Sciatic nerve (tissue), 2 donors: ENCODE measurements at places on chromosomes 6 and 20.

- DNase-seq = no peak
Measured at GRCh38 chr20:54576518-54576917, 101.1 kb downstream of the DOK5 start.

GRCh38 chr20:18793625-18794427 is 19.8 kb upstream of the SCP2D1 start:
- peak; percentile 92 for DNase-seq

GRCh38 chr6:39080246-39080875 is 31.8 kb downstream of the GLP1R start:
- no peak for DNase-seq

GRCh38 chr20:50969912-50970311 is 11.3 kb downstream of the MOCS3 start:
- no peak for DNase-seq

DNA sequence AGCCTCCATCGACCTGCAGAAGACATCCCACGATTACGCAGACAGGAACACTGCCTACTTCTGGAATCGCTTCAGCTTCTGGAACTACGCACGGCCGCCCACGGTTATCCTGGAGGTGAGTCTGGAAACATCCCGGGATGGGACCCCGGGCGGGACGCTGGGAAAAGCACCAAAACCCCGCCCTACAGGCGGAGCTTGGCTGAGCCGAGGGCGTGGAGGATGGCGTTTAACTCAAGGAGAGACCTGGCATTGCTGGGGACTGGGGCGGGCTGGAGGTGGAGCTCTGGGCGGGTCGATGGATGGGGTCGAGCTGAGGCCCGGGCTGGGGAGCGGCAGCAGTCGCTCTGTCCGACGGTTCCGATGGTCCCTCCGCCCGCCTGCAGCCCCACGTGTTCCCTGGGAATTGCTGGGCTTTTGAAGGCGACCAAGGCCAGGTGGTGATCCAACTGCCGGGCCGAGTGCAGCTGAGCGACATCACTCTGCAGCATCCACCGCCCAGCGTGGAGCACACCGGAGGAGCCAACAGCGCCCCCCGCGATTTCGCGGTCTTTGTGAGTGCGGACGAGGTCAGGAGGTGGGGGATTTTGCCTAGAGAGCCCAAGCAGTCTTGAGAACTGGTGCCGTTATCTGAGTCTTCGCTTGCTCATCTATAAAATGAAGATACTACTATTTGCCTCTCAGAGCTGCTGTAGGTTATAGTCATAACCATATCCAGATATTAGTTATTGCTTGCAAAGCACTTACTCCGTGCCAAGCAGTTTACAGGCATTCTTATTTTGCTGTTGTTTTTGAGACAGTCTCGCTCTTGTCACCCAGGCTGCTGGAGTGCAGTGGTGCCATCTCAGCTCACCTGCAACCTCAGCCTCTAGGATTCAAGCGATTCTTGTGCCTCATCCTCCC is 3.8 kb downstream of the SPAG4 start:
- DNase-seq = peak; percentile 84

DNA sequence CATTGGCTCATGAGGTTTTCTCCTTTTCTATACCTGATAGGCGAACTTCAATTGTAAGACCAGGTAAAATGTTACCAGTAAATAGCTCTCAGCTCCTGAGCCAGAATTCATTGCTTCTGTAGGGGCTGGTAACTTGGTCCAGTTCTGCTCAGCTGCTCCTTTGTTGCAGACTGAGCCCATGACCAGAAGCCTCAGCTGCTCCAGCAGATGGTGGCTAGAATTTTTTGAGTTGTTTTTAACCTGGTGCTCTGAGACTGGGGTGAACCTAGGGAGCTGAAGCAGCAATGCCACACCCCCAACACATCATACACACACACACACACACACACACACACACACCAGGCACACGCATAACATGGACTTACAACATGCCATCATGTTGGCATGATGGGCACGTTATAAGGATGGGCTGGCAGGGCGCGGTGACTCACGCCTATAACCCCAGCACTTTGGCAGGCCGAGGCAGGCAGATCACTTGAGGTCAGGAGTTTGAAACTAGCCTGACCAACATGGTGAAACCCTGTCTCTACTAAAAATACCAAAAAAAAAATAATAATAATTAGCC is 103.1 kb downstream of the QRSL1 start:
- no peak for DNase-seq

- DNase-seq = no peak
Measured at GRCh38 chr6:72440611-72441010, 181.3 kb upstream of the KCNQ5 start.

DNA sequence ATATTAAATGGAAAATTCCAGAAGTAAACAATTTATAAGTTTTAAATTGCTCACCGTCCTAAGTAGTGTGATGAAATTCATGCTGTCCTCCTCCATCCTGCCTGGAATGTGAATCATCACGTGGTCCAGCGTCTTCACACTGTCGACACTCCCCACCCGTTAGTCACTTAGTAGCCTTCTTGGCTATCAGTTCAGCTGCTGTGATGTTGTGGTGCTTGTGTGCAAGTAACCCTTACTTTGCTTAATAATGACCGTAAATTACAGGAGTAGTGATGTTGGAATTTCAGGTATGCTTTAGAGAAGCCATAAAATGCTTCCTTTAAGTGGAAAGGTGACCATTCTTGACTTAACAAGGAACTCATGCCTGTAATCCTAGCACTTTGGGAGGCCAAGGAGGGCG is 25.2 kb downstream of the RIOK1 start:
- DNase-seq = no peak

GRCh38 chr6:10618409-10618808 is 76.0 kb downstream of the C6orf52 start:
- DNase-seq = no peak

- DNase-seq = no peak
Measured at GRCh38 chr20:35238170-35238569, 11.7 kb downstream of the MMP24 start.

DNA sequence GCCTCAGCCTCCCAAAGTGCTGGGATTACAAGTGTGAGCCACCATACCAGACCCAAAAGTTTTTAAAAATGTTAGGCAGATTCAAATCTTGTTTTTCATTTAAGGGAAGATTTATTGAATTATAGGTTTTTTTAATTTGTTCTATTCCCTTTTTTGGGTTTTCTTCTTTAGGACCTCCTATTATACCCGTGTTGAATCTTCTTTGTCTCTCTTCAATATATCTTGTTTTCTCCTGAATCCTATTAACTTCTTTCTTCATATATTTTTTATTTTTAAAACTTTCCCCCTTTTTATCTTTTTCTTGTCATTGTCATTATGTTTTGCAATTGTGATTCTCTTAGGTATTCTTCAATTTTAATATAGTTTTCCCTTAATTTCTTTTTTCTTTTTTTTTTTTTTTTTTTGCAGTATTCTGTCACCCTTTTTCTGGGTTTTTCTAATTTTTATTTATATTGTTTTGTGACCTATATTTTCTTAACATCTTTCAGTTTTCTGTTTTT is 45.9 kb upstream of the NOP56 start:
- no peak for DNase-seq

GRCh38 chr6:53691667-53692133 is 26.1 kb upstream of the KLHL31 start:
- no peak for DNase-seq

DNA sequence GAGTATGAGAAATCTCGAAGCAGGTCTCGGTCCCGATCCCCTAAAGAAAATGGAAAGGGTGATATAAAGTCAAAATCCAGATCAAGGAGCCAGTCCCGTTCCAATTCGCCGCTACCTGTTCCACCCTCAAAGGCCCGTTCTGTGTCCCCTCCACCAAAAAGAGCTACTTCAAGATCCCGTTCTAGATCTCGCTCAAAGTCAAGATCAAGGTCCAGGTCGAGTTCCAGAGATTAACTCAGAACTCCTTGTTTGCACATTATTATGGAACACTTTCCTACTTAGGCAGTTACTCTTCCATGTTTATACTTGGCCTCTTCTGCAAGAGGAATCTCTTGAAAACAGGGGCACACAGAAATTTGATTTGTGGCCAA is 3.1 kb downstream of the SRSF6 start:
- DNase-seq = no peak

DNA sequence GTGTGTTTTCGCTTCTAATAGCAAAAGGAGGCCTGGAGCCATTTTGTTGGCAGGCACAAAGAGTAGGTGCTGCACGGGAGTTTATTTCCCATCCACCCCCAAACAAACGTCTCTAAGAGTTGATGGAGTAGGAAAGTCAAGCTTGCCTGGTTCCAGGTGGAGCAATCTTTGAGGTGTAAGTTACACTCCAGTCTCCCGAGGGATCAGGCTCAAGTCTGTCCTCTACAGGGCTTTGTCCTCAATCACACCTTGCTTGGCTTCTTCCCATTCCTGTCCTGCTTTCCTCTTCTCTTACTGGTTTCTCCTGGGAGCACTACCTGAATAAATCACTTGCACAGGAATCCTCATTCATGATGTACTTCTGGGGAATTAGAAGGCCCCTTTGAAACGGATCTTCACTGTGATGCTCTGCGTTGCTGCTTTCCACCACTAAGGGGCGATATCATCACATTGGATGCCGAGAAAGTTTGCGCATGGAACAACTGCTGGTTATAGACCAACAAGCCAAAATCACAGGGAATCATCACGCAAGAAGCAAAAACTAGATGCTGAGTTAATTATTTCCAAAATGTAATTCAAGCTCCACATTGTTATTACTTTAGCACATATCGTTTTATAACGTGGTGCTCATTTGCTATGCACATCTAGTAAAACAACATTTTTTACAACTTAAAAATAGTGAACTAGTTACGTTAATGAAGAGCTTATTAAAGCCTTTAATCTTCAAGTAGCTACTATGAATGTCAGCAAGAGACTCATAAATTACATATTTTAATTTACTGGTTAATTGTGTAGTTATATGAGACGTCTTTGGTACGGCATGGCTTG is 156.8 kb downstream of the DNAH8 start:
- DNase-seq = peak; percentile 67

DNA sequence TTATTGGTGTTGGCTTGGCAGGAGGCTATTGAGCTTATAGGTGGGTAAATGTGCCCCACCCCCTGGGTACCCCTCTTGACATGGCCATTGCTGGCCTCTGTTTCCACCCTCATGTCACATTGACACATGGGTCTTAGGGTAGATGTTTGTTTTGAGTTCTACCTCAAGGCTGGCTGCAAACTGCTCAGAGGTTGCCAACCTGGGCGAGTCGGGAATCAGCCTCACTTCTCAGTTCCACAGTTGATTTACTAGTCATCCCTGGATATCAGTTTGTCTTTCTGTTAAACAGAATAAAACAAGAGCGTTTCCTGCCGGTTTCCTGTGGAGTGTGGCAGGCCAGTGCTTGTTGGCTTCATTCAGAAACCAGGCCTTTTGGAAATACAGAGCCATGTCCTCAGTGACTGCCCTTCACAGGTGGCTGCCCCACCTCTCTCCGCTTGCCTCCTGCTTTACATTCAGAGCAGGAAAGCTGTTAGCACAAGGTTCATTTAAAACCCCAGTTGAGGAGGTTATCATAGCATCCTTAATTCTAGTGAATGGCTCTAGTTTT is 105.6 kb downstream of the TCP11 start:
- no peak for DNase-seq

GRCh38 chr20:5658912-5659345 is 91.3 kb upstream of the SHLD1 start:
- peak; percentile 71 for DNase-seq

DNA sequence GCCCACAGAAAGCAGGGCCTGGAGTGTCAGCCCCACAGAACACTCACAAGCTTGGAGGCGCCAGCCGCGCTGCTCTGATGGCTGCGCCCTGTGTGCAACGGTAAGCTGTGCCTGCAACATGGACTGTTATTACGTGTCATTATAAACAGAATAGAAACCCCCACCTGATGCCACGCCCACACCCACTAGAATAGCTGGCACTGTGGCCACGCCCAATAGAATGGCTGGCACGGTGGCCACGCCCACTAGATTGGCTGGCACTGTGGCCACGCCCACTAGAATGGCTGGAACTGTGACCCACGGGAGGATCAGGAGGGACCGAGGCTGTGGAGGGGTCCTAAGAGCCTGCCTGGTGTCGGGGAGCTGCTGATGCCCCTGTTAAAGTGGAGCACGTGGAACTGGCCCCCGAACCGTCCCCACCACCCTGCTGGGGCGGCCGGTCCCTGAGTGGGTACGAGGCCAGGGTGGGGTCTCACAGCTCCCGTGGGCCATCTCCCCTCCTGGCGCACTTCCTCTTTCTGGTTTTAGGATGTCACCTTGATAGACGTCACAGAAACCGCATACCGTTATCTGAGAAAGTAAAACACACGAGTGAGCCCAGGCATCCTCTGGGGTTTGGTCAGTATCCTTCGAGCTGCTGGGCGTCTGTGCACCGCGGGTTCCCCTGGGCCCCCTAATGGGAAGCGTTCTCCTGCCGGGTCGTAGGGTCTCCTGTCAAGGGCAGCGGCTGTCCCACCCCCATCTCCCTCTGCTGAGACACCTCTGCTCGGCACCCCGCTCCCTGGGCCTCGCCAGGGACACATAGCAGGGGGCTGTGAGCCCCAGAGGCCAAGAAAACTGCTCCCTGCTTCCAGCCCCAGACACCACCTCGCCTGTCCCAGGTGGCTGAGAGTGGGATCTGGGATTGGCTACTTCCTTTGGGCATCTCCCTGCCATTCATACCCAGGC is 25.4 kb downstream of the SLC17A9 start:
- DNase-seq = no peak

DNA sequence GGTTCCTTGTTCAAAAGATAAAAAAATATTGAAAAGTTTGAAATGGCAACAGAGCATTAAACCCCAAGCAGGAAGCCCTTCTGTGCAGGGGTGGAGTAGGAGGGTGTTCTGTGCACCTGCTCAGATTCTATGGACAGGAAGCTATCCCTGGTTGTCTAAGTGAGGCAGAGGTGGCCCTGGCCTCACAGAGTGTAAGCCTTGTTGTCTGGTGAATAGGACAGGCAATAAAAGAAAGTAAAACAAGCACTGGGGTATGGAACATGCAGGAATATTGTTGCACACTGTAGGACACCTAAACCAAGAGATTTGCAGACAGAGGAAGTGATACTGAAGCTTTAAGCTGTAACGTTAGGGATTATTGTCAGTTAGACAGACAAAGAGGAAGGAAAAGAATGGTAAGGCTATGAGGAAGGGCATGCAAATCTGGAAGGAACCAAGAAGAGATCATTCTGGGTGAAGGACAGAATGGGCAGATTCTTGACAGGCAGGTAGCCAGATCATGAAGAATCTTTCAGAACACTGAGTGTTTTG is 66.8 kb downstream of the TBC1D7 start:
- DNase-seq = no peak

DNA sequence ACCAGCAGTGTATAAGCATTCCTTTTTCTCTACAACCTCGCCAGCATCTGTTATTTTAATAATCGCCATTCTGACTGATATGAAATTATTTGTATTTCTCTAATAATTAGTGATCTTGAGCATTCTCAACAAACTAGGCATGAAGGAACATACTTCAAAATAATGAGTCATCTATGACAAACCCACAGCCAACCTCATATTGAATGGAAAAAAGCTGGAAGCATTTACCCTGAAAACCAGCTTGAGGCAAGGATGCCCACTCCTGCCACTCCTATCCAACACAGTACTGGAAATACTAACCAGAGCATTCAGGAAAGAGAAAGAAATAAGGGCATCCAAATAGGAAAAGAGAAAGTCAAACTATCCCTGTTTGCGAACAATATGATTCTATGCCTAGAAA is 390.6 kb upstream of the ID4 start:
- no peak for DNase-seq
